Natural killer cell treated with Interleukin-12 subunit alpha and Interleukin-12 subunit beta and Interleukin-15 and Interleukin-18, amount 100 ng/mL, for 72 hours (primary cell): ENCODE measurements at places on chromosomes 7 and 10.

DNA sequence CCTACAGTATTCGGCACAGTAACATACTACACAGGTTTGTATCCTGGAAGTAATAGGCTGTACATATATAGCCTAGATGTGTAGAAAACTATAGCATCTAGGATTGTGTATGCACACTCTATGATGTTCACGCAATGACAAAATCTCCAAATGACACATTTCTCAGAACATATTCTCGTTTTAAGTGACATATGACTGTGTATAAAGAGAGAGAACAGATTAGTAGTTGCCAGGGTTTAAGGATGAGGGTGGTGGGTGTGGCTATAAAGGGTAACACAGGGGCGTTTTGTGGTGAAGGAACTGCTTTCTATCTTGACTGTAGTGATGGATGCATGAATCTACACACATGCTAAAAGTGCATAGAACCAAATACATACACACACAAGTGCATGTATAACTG lies 101.2 kb downstream of the ARL4A start:
- DNase-seq: no peak

DNA sequence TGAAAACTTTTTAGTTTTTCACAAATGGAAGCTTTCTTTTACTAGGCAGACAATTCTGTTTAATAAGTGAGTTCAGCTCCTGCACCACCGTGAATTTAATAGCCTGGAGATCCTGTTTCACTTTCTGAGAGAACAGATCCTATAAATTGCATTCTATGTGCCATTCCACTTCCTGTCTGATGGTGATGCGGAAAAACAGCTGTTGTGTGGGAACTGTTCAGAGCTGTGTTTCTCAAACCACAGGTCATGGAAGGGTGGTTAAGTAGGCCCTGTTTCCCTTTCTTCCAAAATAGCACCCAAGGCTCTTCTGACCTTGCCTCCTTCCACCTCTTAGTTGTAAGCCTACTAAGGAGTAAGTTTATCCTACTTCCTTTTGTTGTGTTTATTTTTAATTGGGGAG lies 97.2 kb upstream of the DKK1 start:
- DNase-seq: no peak

DNA sequence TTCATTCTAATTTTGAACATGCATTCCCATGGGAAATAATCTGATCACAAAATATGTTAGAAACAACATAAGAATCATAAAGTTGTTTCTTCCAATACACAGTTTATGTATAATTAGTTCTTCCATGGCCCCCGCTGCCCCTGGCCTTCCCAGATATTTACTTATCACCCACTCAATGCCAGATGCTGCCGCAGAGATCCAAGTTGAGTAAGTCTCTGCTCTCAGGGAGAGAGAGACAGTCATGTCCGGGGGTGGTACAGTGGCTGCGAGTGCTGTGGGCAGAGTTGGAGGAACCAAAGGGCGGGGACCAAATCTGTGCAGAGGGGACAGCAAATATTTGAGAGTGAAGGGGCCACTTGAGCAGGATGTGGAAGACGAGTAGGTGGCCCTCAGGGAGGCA lies 37.1 kb downstream of the COL26A1 start:
- DNase-seq: no peak

GRCh38 chr7:138520742-138521141 lies 60.7 kb downstream of the TRIM24 start:
- DNase-seq: no peak

DNA sequence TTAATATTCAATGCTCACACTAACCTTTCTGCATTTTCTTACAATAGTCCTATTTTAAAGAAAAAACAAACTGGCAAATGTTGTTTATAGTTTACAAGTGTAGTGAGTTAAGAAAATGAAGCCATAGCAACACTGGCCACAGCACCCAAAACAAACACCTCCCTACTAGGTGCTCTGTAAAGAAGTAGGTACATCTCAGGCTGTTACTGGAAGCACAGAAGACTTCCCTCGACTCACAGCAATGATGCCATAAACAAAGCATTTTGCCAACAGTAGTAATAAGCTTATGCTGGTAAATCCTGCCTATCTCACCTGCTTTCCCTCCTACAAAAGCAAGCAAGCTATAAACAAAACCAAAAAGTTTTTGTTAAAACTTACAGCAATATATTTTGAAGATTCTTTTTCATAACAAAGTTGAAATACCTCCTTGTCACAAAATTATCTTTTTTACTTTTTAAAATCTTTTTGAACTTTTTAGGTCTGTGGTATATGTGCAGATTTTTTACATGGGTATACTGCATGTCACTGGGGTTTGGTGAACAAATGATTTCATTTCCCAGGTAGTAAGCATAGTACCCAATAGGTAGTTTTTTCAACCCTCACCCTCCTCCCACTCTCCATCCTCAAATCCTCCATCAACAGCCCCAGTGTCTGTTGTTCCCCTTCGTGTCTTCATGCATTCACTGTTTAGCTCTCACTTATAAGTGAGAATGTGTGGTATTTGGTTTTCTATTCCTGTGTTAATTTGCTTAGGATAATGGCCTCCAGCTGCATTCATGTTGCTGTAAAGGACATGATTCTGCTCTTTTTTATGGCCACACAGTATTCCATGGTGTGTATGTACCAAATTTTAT lies 28.4 kb downstream of the COA1 start:
- no peak for DNase-seq

DNA sequence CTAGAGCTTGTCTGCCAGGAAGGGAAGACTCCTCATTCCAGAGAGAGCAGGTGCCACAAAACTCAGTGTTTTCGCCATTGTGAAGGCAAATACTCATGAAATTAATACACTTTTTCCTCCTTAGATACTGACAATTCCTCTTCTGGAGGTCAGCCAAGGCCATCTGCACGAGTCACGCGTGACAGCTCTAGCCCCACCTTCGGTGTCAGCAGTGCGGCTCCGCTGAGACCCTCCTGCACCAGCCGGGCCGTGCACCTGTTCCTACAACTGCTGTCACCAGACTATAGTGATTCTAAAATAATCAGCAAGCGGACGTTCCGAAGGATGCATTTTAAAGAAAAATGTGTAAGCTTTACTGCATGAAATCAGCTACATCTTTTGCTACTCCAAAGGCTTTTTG lies 127.7 kb downstream of the DIP2C start:
- no peak for DNase-seq

DNA sequence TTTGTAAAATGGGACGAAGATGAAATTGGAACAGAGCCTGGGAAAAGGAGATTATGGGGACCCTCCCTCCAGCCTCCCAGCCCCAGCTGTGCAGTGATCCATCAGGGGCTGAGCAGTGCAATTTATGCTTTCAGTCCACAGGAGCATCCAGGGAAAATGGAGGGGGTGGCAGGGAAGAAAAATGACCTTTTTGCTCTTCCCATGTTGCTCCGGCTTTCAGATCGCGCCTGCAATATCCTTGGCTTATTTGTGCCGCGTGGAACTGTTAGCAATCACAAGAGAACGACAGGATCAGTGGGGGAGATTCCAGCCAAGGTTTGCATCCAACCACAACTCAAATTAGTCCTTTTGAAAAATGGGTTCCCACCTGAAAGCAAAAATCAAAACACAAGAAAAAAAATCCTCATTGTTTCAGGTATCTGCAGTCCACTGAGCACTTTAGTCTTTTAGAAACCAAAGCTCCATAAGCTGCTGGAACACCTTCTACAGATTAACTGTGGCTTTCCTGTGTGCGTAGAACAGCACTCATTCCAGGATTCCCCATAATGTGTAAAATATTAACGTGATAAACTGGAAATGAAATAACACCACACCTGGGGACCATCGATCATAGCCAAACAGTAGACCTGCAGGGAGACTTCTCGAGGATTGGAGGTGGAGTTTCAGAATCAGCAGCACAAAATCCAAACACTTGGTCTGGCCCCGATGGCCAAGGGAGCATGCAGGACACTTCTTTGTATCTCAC lies 30.7 kb upstream of the SFMBT2 start:
- no peak for DNase-seq

DNA sequence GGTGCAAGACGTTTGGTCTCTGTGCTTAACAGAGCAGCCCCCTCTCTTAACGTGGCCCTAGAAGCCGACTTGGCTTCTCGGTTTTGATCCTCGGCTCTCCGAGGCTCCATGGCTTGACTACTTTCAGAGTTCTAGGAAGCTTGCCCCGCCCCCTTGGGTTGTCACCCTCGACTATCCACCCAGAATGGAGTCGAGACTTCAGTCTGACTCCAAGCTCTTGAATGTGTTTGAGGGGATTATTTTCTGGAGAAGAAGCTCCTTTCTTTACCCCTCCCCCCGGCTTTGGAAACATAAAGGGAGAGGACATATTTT lies 448 bp downstream of the SEC24C start:
- peak; percentile 68 for DNase-seq

DNA sequence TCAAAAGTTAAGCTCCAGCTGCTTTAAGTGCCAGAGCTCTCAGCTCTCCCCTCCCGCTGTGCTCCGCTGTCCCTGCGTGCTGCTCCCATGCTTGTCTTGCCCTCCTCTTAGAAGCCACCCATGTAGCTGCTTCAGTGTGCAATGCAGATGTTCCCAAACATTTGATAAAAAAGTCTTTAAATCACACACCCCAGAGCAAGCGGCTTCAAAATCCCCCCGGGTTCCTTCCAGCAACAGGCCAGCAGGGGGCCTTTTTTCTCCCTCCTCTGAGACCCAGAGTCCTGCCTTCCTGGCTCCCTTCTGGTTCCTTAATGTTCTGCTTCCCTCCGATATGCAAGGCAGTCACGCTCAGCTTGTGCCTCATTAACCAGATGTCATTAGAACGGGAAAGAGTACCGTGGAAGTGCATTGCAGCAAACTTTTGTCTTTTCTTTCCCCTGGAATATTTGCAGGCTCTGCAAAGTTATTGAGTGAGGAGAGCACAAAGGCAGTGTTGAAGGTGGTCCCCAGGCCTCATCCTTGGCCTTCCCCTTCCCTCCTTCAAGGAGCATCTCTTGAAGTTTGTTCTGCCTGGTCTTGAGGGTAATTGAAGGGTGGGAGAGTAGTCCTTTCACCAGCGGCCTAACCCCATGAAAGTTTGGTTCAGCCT lies 25.5 kb downstream of the LDB3 start:
- no peak for DNase-seq

DNA sequence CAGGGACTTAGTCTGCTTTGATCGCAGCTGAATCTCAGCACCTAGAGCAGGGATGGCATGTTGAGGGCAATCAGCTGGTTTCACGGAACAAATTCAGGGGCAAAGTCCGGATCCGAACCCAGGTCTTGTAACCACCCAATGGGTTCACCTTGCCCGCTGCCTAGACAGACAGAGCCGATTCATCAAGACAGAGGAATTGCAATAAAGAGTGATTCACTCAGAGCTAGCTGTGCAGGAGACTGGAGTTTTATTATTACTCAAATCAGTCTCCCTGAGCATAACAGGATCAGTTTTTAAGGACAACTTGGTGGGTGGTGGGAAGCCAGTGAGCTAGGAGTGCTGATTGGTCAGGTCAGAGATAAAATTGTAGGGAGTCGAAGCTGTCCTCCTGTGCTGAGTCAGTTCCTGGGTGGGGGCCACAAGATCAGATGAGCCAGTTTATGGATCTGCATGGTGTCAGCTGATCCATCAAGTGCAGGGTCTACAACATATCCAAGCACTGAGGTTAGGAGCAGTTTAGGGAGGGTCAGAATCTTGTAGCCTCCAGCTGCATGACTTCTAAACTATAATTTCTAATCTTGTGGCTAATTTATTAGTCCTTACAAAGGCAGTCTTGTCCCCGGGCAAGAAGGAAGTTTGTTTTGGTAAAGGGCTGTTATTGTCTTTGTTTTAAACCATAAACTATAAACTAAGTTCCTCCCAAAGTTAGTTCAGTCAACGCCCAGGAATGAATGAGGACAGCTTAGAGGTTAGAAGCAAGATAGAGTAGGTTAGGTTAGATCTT lies 43.5 kb upstream of the CHST3 start:
- no peak for DNase-seq

- DNase-seq: no peak
These were observed 343.6 kb upstream of the MGMT start for GRCh38 chr10:129123428-129123827.
